ENCODE measurements at places on chromosomes 3 and 15. TPM values are rescaled to one million over a fixed set of nuclear protein-coding genes. Genes with fewer than 3 reads are reported as not detected.

Gene PRICKLE2
- 19.0 TPM for polyA plus RNA-seq

Gene LINGO1
- 14.8 TPM for polyA plus RNA-seq

Gene RBP2
- polyA plus RNA-seq = 0.24 TPM

Gene MOBP
- polyA plus RNA-seq = 0.08 TPM

Gene IGSF10
- 2.2 TPM for polyA plus RNA-seq

Gene AADAC
- not detected for polyA plus RNA-seq

Gene TRPM7
- 50.1 TPM for polyA plus RNA-seq

Gene GABRR3
- polyA plus RNA-seq = not detected

Gene TMEM266
- 11.1 TPM for polyA plus RNA-seq

Gene MYO5C
- polyA plus RNA-seq = 22.0 TPM

Gene CLDN18
- 0.71 TPM for polyA plus RNA-seq

Gene ZNF774
- 4.1 TPM for polyA plus RNA-seq

Gene SIDT1
- polyA plus RNA-seq = 2.6 TPM

Gene KCNAB1
- polyA plus RNA-seq = 3.0 TPM

Gene SEC11A
- polyA plus RNA-seq = 292 TPM

Gene GOLGA8S
- 0.90 TPM for polyA plus RNA-seq

Gene GPR160
- 29.9 TPM for polyA plus RNA-seq

Gene LMAN1L
- not detected for polyA plus RNA-seq

Gene TNNC1
- polyA plus RNA-seq = 9.6 TPM

Gene NUP210
- polyA plus RNA-seq = 23.3 TPM
